ENCODE measurements at places on chromosomes 5 and 9. TPM values are rescaled to one million over a fixed set of nuclear protein-coding genes. Genes with fewer than 3 reads are reported as not detected.

DMRT3 gene
- total RNA-seq, result 8.8 TPM

GABRA6 gene
- not detected for total RNA-seq

ADAMTSL1 gene
- total RNA-seq, result 10.4 TPM

CDX1 gene
- total RNA-seq, result 0.33 TPM

LCN1 gene
- total RNA-seq, result not detected

CXCL14 gene
- 3.3 TPM for total RNA-seq

BARX1 gene
- total RNA-seq, result not detected

CCDC183 gene
- total RNA-seq, result not detected

ZNF618 gene
- 14.5 TPM for total RNA-seq

PPP1R26 gene
- 17.1 TPM for total RNA-seq

C5orf15 gene
- 65.3 TPM for total RNA-seq

PCSK5 gene
- total RNA-seq, result 7.7 TPM

DOCK8 gene
- 0.49 TPM for total RNA-seq

GABRB2 gene
- 0.13 TPM for total RNA-seq

IRX2 gene
- total RNA-seq, result 0.33 TPM

CTXN3 gene
- total RNA-seq, result not detected

PCDHGA3 gene
- 0.65 TPM for total RNA-seq

MORN5 gene
- total RNA-seq, result not detected

S1PR3 gene
- total RNA-seq, result 7.2 TPM

CLIC3 gene
- total RNA-seq, result 16.5 TPM

MCC gene
- 13.9 TPM for total RNA-seq

ARSI gene
- 32.3 TPM for total RNA-seq

C5orf24 gene
- total RNA-seq, result 33.7 TPM

CD74 gene
- 41.6 TPM for total RNA-seq

MEIKIN gene
- total RNA-seq, result not detected

POLE3 gene
- 20.5 TPM for total RNA-seq

PTGER4 gene
- 20.7 TPM for total RNA-seq

SELENOP gene
- total RNA-seq, result 0.65 TPM

GALNT12 gene
- 15.2 TPM for total RNA-seq

WNT8A gene
- total RNA-seq, result not detected

SAPCD2 gene
- total RNA-seq, result 3.5 TPM

CD180 gene
- total RNA-seq, result not detected

ARAP3 gene
- 7.2 TPM for total RNA-seq

SPINK4 gene
- total RNA-seq, result not detected

NSG2 gene
- not detected for total RNA-seq

CSF2 gene
- 0.25 TPM for total RNA-seq

KCNMB1 gene
- not detected for total RNA-seq

GABRA1 gene
- total RNA-seq, result not detected

GRM6 gene
- total RNA-seq, result not detected

ADAMTS16 gene
- 11.7 TPM for total RNA-seq

CCDC69 gene
- total RNA-seq, result 0.98 TPM

PRDM9 gene
- total RNA-seq, result not detected

TNC gene
- total RNA-seq, result 213 TPM

NFIB gene
- total RNA-seq, result 8.2 TPM

NME5 gene
- 2.3 TPM for total RNA-seq

PRRC2B gene
- total RNA-seq, result 94.7 TPM
